ENCODE measurements at places on chromosomes 2 and 18.

GRCh38 chr18:22541232-22541631 lies 123.5 kb upstream of the CTAGE1 start:
- DNase-seq: no peak

DNA sequence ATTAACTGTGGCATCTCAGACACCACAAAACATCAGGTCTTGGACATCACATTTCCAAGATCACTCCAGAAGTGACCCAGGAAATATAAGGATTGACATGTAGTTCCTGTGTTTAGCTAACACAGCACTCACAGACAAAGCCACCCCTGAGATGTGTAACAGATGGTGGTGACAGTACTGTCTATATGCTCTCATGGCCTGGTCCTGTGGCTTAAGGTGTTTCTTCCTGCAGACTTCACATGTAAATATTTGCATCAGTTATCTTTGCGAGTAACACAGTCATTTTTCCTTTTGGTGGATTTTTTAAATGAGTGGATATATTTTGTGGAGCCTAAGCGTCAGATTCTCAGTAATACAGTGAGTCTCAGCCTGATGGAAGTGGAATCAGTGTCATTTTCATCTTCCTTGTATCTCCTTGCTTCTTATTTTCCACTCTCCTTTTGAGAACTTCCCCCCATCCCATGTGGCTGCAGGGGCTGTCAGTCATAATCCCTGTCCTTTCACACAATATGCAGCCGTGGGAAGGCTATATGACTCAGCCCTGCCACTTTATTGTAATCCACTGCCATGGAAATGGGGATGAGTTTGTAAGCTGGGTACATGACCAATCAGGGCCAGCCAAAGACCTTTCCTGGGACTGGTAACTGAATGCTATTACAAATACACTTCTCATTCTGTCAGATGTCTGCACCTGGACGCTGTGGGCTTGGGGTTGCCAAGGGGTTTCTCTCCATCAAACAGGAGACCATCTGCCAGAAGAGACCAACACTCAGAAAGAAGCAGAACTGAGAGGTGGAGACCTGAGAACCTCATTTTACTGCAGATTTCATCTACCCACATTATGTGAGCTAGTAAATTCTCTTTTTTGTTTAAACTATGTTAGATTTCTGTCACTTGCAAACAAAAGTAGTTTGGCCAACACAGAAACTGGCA lies 74.3 kb downstream of the ICOS start:
- DNase-seq: no peak

DNA sequence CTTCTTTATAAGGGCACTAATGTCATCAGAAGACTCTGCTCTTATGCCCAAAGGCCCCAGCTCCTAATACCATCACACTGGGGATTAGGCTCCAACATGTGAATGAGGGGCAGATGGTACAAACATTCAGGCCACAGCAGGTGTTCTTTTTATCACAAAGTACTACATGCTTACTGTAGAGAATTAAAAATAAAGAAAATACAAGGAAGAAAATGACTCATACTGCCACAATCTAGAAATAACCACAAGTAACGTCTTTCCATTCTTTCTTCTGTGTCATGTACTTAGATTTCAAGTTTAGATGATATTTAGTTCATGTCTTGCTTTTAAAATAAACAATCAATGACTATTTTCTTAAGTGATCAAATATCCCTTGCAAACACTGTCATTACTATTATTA lies 100.3 kb upstream of the NEDD4L start:
- no peak for DNase-seq

DNA sequence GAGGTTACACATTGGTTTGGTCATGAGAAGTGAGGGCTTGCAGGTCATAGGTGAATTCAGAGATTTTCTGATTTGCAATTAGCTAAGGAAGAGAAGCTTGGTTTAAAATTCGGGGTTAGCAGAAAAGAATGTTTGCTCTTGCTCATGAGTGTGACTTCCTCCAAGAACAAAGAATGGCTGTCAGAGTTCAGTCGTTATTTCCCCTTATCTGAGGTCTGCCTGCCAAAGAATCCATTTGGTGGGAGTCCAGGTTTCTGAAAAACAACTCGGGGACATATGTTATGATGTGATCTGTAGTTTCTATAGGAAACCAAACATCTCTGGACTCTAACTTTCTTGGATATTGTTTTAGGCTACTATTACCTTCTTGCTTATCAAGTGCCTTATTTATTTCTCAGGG lies 3.2 kb upstream of the UGT1A6 start:
- DNase-seq: no peak

DNA sequence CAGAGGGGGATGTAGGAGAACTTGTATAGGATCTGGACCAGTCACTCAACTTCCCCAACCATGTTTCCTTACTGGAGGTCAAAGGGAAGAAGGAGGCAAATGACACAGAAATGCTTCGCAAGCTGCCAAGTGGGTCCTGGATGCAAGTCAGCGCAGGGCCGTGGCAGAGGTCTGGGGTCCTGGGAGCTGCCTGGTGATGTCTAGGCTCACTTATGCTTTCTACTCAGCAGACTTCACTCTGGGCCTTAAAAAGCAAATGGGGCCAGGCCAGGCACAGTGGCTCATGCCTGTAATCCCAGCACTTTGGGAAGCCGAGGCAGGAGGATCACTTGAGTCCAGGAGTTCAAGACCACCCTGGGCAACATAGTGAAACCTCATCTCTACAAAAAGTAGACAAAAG lies 19.9 kb downstream of the HS1BP3 start:
- no peak for DNase-seq

DNA sequence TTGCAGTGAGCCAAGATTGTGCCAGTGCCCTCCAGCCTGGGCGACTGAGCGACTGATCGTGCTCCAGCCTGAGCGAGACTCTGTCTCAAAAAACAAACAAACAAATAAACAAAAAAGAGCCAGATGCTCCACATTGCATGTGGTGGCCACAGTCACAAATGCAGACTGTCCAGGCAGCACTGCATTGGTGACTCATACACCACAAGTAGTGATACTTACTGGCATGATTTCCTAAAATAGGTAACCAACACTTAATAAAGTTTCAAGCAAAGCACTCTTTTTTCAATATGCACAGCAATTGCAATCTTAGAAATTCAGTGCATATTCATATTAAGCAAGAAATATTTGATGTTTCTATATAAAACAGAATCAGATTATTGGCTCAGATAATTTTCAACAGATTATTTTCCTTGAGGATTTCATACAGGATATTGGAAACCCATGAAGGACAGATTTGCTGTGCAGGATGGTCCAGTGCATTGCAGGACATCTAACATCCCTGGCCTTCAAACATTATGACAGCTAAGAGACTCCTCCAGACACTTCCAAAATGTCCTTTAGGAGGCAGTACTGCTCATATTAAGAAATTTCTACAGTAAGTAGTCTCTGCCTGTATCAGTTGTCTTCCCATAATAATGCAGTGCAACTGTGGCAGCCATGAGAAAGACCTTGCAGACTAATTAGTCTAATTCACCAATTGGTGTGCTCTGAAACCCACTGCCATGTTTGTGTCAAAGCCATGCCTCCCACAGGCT lies 10.5 kb upstream of the SLC1A4 start:
- no peak for DNase-seq

- no peak for DNase-seq
Observed at GRCh38 chr2:136141510-136142149, 23.7 kb upstream of the CXCR4 start.

GRCh38 chr2:142973822-142974207 lies 96.4 kb downstream of the KYNU start:
- DNase-seq: no peak

DNA sequence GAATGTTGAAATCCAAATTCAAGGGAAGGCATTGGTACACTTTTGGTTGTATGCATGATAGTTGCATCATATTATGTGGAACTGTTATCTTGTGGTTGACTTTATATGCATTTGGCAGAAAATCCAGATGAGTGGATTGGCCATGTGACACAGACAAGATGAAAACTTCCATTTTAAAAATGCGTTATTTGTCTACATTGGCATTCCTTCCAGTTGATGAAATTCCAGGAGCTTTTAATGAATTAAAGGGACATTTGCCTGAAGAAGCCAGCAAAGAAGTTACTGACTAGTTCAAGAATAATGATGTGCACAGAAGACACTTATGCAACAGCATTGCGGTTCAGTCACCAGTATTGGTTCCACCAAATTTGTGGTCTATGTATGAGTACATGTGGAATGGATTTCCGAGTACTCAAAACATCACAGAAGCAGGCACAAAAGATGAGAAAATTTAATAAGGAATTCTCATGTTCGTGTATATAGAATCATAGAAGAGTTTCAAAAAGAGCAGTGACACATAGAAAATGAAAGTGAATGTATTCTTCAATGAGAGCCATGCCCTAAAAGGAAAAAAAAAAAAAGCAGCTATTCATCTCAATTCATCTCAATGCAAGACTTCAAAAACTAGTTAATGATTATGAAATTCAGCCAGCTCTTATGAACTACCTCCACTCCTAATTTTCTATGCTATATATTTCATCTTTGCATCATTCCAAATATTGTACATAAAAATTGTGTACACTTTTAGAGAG lies 232.1 kb downstream of the RBM43 start:
- DNase-seq: no peak

GRCh38 chr2:101012706-101013181 lies 10.7 kb downstream of the RPL31 start:
- DNase-seq: peak; percentile 50

DNA sequence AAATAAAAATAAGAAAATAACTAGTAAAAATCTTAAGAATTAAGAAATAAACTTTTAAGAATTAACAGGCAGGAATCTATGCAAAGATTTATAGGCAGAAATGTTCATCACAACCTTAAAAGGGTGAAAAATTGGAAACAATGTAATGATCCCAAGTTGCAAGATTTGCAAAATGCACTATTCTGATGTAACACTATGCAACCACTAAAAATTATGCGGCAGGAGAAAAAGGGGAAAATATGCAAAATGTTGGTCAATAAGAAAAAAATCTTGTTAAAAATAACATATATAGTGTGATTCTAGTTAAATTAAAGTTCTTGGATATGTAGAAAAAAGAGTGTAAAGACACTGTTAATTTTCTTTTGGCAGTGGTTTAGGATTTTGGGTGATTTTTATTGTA lies 132.8 kb downstream of the UPP2 start:
- DNase-seq: no peak
